ENCODE measurements at places on chromosomes 2 and 18.

GRCh38 chr2:31221544-31221943 is 4.2 kb upstream of the CAPN14 start:
- ATAC-seq = no peak

- no peak for ATAC-seq
Observed at GRCh38 chr2:127357591-127357990, 30.2 kb downstream of the MAP3K2 start.

- ATAC-seq = no peak
Observed at GRCh38 chr2:6525475-6525964, 340.2 kb downstream of the CMPK2 start.

DNA sequence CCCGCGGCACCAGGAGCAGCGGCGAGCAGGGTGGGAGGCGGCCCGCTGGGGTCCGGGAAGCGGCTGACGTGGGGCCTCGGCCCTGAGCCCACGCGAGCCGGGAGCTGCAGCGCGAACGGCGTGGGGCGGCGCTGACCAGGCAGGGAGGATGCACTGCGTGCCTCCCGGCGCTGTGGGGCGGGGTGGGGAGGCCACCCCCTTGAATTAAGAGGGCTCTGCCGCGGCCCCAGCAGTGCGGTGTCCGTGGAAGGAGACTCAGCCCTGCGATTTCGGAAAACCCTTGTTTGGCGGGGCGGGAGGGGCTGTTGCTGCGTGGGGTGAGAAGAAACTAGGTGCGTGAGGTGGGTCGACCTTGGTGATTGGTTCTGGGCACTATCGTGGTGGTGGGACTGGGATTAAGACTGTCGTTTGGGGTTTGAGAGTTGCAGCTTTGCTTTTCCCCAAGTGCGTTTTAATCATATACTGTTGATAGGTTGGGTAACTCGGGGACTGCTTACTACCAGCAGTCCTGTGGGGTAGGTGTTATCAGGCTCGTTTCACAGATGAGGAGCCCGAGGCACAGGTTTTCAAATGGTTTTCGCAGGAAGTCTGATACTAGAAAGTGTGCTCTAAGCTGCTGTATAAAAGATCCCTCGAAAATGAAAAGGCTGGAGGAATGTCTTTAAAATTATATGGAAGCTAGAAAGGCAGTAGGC is 722 bp downstream of the ACSL3 start:
- peak; percentile 15 for ATAC-seq

DNA sequence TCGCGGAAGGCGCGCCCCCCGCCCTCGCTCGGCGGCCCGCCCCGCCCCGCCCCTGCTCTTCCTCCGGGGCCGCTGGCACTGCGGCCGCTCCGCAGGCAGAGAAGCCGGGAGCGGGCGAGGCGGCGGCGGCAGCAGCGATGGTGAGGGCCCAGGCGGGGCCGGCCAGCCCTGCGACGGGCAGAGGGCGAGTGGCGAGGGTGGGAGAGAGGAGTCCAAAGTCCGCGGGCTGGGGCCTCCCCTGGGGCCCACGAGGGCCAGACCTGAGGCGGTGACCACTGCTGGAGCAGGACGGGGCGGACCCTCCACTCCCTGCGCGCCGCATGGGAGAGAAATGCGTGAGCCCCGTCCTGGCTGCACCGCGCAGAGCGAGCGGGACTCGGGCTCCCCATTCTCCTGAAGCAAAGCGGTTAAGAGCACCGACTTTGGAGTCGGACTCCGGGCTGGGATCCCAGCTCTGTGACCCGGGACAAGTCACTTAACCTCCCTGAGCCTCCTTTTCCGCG is at the start of gene VAMP5:
Gene VAMP5, plus strand, starts transcription at position 78 of the 503 bp plus-strand sequence. Its CDS starts 60 bp downstream, at position 138.
- peak; percentile 45 for ATAC-seq

- ATAC-seq = no peak
Observed at GRCh38 chr2:35503311-35503710, 852.3 kb upstream of the CRIM1 start.

DNA sequence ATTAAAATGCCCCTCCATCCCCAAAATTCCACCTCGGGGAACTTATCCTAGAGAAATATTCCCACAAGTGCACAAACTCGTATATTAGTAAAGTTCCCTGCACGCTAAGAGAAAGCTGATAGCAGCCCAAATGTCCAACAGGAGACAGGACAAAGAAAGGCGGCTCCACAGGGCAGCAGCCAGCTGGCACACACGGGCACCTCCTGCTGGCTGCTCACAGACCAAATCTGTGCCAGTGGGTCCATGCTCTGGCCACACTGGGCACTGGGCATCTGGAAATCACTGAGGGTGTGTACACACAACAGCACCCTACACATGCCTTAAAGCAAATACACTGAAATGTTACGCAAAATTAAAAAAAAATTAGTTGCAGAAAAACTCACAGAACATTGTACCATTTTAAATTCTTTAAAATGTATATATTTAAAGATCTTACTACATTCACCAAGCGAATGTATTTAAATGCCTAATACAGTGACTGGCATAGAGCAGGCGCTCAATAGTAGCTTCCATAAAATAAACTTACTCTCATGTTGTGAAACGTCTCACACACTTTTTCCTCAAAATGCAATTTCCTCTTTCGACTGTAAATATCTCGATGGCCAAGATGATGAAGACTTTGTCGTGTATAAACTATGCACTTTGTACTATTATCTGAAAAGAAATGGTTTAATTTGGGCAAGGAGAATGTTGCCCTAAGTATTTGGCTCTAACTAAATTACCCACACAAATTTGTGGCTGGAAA is 19.4 kb downstream of the ZNF516 start:
- no peak for ATAC-seq

DNA sequence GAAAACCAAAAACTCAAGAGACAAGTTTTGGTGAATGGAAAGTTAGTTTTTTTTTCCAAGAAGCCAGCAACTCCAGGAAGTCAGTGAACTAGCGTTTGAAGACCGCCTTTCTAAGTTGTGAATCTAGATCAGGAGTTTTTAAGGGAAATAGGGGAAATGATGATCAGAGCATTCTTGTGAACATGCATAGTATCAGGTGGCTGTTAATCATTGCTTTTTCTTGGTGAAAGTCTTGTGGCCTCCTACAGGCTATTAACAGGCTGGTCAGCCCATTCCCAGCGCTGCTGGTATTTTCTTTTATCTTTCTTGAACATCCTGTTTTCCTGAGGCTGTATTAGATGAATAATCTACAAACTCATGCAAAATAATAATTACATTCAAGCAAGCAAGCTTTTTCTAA is 155.8 kb downstream of the PTPRM start:
- no peak for ATAC-seq

GRCh38 chr2:127527001-127527804 is 914 bp upstream of the IWS1 start:
- peak; percentile 25 for ATAC-seq

DNA sequence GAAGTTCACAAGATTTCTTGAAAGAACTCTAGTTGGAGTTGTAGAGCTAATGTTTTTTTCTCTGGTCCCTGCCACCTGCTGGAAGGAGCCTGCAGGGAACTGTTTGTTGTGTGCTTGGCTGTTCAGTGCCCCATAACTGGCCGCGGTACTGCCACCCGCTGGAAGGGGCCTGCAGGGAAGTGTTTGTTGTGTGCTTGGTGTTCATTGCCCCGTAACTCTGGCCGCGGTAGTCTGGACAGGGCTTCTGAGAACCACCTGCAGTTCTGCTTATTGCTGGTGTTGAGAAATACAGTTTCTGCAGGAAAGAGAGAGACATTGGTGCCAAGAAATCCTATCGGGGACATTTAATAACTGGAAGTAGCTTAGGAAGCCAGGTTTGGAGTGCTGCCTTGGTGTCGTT is 58.1 kb downstream of the AGAP1 start:
- no peak for ATAC-seq

- ATAC-seq = no peak
Observed at GRCh38 chr2:227106845-227107759, 56.9 kb downstream of the COL4A4 start.

Data from activated CD4-positive, CD25-positive, alpha-beta regulatory T cell treated with anti-CD3 and anti-CD28 coated beads, Interleukin-2, amount 50 U/mL, for 24 hours (primary cell).